ENCODE measurements at places on chromosomes 11 and 22.

- no peak for DNase-seq
These were observed 34.9 kb upstream of the NFRKB start for GRCh38 chr11:129930296-129930695.

DNA sequence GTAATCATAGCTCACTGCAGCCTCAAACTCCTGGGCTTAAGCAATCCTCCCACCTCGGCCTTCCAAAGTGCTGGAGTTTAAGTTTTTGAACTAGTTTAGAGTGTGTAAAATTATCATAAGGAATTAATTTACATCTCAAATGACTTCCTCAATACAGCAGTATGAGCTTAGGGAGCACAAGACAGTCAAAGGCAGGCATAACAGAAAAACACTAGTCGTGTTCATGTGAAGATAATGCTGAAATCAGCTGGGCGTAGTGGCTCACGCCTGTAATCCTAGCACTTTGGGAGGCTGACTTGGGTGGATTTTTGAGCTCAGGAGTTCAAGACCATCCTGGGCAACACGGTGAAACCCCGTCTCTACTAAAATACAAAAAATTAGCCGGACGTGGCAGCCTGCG is 25.8 kb downstream of the YDJC start:
- DNase-seq: no peak

- no peak for DNase-seq
These were observed 1509.3 kb downstream of the FAM181B start for GRCh38 chr11:81224396-81224795.

DNA sequence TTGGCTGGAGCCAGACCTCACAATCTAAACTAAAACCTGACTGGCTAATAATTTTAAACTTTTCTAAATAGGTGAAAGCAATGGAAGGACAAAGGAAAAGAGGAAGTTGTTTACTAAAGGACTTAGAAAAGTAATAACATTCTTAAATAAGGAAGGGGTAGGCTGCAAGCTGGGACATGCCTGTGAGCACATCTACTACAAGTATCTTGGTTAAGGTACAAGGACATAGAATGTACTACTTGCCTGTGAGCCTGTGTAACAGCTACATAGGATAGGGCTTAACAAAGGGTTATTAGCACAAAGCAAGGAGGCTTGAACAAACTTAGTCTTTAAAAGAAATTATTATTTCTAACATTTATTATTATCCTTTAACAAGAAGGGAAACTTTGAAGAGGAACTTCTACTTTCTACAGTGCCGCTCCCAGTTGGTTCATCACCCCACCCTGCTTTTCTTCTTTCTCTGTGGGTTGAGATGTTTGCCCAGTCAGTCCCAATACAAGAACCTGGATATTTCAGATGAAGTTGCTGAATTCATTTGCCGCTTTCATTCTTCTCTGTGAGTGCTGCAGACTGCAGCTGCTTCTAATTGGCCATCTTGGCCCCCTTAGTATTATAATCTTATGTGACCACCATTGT is 87.5 kb downstream of the PRMT3 start:
- no peak for DNase-seq

DNA sequence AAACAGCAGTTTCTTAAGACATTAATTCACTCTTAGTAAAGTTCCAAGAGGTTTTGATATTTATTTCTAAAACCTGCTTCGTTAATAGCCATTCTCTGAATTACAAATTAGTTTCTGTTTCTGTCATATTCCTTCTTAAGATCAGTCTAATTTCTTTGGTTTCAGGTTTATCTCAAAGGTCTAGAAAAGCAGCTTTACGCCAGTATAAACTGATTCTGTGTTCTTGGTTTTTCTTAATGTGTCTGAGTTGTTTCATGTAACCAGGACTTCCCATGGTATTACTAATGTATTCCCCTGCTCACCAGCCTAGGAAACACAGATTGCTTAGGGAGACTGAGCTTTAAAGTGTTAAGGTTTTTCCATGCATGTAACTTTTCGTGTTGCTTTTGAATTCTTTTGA is 6.8 kb upstream of the ACY3 start:
- no peak for DNase-seq

DNA sequence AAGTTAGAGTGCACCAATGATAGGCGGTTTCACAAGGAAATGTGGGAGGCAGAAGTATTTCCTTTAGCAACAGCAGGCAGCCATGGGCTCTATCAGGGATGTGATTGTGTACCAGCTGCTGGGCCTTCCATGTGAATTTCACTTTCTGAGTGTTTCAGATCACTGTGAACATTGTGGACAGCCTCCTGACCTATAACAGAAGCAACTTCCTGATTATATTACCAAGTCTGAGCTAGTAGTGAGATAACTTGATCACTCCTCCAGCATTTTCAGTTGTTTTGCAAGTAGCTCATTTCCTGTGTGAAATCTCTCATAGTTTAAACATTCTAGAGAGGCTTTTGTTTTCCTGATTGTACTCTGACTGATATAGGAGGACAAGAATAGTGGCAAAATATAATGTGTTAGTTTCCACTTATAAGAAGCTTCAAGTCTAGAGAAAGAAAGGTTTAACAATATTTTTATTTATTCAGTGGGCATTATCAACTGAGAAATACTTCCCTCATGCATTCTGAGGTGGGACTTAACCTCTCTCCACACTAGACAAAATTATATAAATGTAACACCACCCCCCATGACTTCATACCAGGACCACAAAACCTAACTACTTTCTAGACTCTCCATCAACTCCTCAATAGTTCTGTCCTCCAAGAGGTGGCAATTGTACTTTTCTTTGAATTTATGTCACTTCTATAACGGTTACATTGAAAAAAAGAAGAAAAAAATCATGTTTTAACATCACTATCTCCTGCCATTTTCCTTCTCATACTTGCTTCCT is 184.2 kb upstream of the LUZP2 start:
- no peak for DNase-seq

DNA sequence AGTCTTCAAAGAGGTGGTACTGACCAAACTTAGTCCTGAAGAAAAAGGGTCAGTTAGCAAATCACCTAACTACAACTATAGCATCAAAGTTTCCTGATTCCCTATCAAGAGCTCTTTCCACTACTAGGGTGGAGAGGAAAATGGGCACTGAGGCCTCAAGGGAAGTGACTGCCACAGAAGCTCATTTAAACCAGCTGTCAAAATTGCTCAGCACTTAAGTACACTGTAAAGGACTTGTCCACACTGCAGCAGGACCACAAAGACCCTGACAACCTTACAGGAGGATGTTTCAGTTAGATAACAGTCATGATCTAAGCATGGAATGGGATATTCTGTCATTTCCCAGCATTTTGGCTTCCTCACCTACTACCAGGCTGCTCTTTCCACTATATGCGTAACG is 33.0 kb downstream of the FAM168A start:
- no peak for DNase-seq

- DNase-seq: no peak
These were observed 398.1 kb upstream of the API5 start for GRCh38 chr11:42913731-42914130.

DNA sequence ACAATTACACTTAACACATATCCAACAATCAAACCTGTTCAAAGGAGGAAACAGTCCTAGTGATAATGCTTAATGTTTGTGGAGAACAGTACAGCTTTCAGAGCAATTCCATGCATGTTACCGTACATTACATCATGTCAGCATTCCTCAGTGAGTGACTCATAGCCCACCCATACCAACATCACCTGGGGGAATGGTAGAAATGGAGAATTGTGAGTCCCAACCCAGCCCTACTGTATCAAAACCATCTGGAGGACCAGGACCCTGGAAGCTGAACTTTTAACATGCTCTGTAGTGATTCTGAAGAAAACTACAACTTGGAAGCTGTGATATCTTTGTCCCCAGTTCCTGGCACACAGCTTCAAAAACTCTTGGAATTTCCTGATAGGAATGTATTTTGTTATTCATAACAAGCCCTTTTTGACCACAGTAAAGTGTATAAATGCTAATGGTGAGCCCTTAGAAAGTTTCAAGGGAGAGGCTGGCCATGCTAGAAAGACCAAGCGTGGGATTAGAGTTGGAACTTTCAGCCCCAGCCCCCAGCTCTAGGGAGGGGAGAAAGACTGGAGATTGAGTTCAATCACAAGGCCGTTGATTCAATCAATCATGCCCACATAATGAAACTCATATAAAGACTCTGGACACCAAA is 301.1 kb downstream of the BUD13 start:
- DNase-seq: no peak

DNA sequence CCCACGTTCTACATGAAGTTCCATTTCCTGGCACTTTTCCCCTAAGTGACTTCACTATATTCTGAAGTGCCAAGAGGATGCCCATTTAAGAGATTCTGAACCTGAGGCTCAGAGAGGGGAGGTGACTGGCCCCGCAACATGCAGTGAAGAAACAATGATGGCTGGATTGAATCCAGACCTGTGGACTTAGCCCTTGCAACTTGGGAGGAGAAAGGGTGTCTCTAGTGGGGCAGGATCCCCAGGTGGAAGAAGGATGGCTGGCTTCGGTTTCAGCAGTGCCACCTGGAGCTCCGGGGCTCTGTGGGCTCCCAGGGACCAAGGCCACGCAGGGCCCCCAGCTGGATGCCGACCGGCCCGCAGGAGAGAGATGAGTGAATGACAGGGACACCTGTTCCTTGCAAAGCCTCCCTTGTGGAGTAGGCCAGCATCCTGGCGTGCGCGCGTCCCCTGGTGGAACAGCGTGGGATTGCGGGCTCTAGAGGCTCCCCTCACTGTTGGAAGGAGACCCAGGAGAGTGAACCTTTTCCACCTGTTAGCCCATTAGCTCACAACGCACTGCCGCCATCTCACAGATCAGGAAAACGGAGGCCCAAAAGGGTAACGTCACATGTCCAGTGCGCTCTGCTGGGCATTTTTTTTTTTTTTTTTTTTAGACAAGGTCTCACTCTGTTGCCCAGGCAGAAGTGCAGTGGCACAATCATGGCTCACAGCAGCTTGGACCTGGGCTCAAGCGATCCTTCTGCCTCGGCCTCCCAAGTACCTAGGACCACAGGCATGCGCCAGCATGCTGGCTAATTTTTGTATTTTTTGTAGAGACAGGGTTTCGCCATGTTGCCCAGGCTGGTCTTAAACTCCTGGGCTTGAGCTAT is 104.7 kb downstream of the KIAA1671 start:
- no peak for DNase-seq

GRCh38 chr11:81644239-81644840 is 1089.3 kb downstream of the FAM181B start:
- peak; percentile 26 for DNase-seq

GRCh38 chr11:12150831-12151382 is 40.5 kb downstream of the MICAL2 start:
- no peak for DNase-seq

DNA sequence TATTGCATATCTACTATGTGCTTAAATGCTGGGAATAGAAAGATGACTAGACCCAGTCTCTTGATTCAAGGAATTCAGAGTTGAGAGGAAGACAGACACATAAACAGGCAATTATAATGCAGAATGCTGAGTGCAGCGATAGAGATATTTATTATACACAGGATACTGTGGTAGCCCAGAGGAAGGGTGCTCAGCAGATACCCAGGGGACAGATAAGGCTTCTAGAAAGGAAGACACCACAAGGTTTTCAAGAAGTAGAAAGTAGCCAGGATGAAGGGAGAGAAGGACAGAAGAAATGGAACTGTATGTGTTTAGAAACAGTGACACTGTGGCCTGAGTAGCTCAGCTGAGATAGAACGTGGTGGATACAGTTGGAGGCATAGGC is 79.4 kb upstream of the NNMT start:
- DNase-seq: no peak

GRCh38 chr11:118607401-118608359 is at the start of gene PHLDB1:
TSS of gene PHLDB1 (plus strand) at chr11:118607615. CDS start at chr11:118613837, 6,222 bp downstream.
- peak; percentile 55 for DNase-seq

DNA sequence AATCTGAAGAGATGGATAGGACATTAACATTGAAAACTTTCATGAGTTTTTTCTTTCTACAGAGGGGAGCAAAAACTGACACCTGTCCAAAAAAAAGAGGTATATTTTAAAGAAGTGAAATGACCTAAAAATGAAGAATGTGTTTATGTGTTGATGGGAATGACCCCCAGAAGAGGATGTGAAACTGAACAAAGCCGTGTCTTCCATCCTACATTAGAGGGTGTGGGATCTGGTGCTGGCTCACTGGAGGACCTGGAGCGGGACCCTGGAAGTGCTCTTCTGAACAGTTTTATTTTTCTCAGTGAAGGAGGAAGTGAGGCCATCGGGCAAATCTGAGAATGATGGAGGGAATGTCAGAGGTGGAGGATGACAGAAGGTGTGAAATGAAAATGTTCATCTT is 470.1 kb downstream of the NTM start:
- no peak for DNase-seq

GRCh38 chr11:76524919-76525318 is 80.1 kb downstream of the EMSY start:
- no peak for DNase-seq

- DNase-seq: no peak
These were observed 5.6 kb downstream of the SLC36A4 start for GRCh38 chr11:93192163-93192562.

DNA sequence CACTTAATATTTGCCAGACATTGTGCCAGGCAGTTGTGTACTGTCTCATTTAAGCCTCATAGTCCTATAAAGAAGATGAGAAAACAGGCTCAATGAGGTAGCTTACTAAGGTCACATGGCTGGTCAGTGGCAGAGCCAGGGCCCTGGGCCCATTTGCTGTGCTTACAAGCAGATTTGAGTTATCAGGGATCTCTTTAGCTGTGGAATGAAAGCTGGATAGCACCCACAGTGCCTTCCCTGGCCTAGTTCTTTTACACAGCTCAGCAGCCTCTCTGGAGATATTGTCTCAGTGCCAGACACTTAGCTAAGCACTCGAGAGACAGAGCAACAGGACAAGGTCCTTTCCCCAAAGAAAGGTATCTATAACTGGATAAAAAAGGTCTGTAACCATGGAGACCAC is 6.1 kb downstream of the TMEM86A start:
- no peak for DNase-seq

GRCh38 chr11:122069707-122070360 is 46.2 kb downstream of the BLID start:
- no peak for DNase-seq

DNA sequence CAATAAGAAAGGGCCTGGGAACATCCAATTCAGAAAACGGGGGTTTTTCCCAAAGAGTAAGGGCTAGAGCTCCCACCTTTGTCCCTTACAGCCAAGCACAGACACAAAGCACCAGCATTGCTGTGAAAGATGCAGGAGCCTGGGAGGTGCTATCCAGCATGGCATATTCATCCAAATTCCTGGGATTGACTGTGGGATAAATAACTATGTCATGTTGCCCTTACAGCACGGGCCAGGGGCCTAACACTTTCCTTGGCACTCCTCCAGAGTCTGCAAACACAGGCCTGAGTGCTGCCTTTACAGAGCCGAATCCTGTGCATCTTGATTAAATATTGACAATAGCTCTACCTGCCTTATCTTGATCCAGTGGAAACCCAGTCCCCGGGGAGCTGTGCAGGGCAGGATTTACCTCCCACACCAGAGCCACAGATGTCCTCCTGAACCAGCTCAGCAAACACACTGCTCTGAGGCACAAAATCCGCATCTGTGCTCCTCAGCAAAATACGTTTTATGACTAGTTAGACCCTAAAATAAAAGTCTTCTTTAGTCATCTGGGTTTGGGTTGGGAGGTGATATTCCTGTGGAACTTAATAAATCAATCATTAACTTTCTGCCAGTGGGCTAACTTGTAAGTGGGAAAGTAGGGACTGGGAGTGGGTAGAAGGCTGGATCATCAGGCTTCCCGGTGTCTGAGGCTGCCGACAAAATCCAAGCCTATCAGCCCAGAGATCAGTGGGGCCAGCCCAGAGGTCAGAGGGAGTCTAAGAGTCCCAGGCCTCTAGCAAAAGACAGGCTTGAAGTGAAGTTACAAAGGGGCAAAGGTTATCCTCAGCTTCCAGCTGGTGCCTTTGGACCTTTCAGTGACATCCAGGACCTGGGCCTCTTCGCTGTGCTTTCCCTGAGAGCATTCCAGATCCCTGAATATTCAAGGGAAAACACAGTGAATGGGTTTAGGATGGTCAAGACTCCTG is 36.5 kb downstream of the POU2AF3 start:
- DNase-seq: no peak

All from memory B cell (primary cell).